ENCODE measurements at places on chromosomes 4 and X. TPM values are rescaled to one million over a fixed set of nuclear protein-coding genes. Genes with fewer than 3 reads are reported as not detected.

GRCh38 chr4:3874028-3874415, 107.8 kb downstream of the ADRA2C start:
- no peak for DNase-seq
- no peak overlapping the region for H3K27ac ChIP-seq
- H3K27me3 ChIP-seq, result peaks cover 33% of the 10 kb centered on the region
- no peak overlapping the region for H3K4me3 ChIP-seq

DNA sequence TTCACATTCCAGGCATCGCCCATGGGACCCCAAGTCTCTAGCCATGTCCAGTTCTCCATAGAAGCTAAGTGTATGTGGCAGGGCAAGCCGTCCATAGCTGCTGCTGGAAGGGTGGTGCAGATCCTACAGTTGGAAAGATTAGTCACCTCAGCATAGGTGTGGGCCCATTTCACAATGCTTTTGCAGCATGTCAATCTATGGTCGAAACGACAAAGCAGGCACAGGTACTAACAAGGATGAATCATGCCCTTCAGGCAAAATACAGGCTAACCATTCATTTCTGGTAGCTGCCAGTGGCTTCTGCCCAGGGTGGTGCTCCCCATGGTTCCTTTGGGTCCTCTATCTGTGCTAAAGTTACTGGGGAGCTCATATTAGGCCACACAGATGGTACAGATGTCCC, 225.2 kb downstream of the ADGRL3 start:
- H3K4me1 ChIP-seq, result no peaks in the 10 kb centered on the region
- no peaks in the 10 kb centered on the region for H3K27me3 ChIP-seq
- no peaks in the 10 kb centered on the region for H3K36me3 ChIP-seq

- H3K36me3 ChIP-seq, result no peaks in the 10 kb centered on the region
- no peak overlapping the region for H3K4me3 ChIP-seq
- no peak for DNase-seq
Observed at GRCh38 chr4:52192721-52193135, 141.6 kb downstream of the SPATA18 start.

- no peak overlapping the region for H3K4me3 ChIP-seq
- no peaks in the 10 kb centered on the region for H3K36me3 ChIP-seq
- DNase-seq, result no peak
Observed at GRCh38 chr4:113474017-113474416, 287.5 kb downstream of the CAMK2D start.

KLF8 gene
- 10.9 TPM for total RNA-seq

GRCh38 chr4:158428242-158428641, 93.4 kb upstream of the RXFP1 start:
- no peak for DNase-seq
- no peaks in the 10 kb centered on the region for H3K27me3 ChIP-seq
- H3K27ac ChIP-seq, result no peak overlapping the region
- H3K36me3 ChIP-seq, result no peaks in the 10 kb centered on the region
- no peak overlapping the region for H3K4me3 ChIP-seq

DNA sequence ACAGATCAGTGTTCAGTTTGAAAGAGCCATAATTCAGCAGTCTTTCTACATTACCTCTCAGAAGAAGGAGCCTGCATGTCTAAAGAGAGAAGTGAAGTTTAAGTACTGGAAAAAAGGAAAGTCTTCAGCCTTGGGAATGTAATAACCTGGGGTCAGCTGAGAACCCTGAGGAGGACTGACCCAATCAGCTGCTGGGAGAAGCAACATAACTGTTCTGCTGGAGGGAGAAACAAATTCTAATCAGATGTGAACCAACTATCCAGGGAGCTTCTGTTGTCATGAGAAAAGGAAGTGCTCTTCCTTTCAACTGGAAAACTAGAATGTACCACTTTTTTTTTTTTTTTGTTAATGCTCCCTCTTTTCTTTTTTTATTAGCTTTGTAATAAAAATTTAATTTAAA, 64.5 kb upstream of the PDE5A start:
- H3K36me3 ChIP-seq, result no peaks in the 10 kb centered on the region
- no peak for DNase-seq
- no peak overlapping the region for H3K4me3 ChIP-seq
- H3K27me3 ChIP-seq, result no peaks in the 10 kb centered on the region
- no peaks in the 10 kb centered on the region for H3K4me1 ChIP-seq

GRCh38 chr4:78666830-78667258, 109.3 kb upstream of the BMP2K start:
- H3K4me1 ChIP-seq, result peaks cover 13% of the 10 kb centered on the region
- no peak overlapping the region for H3K27ac ChIP-seq
- H3K4me3 ChIP-seq, result no peak overlapping the region

- no peaks in the 10 kb centered on the region for H3K4me1 ChIP-seq
- no peaks in the 10 kb centered on the region for H3K36me3 ChIP-seq
- no peak overlapping the region for H3K4me3 ChIP-seq
- no peaks in the 10 kb centered on the region for H3K27me3 ChIP-seq
- DNase-seq, result no peak
Observed at GRCh38 chr4:20847124-20847747, 147.0 kb downstream of the PACRGL start.

HTN1 gene
- total RNA-seq, result not detected

GRCh38 chr4:13601048-13601447, 26.5 kb downstream of the BOD1L1 start:
- DNase-seq, result no peak
- H3K4me1 ChIP-seq, result peaks cover 10% of the 10 kb centered on the region
- no peak overlapping the region for H3K27ac ChIP-seq
- H3K36me3 ChIP-seq, result no peaks in the 10 kb centered on the region
- no peak overlapping the region for H3K4me3 ChIP-seq

GRCh38 chr4:123706973-123707372, 310.4 kb downstream of the SPRY1 start:
- H3K36me3 ChIP-seq, result no peaks in the 10 kb centered on the region
- no peak overlapping the region for H3K27ac ChIP-seq
- no peak overlapping the region for H3K4me3 ChIP-seq
- H3K4me1 ChIP-seq, result no peaks in the 10 kb centered on the region
- peak; percentile 46 for DNase-seq
